NCI-H1930 (cell line): ENCODE measurements at places on chromosomes 5 and 9.

DNA sequence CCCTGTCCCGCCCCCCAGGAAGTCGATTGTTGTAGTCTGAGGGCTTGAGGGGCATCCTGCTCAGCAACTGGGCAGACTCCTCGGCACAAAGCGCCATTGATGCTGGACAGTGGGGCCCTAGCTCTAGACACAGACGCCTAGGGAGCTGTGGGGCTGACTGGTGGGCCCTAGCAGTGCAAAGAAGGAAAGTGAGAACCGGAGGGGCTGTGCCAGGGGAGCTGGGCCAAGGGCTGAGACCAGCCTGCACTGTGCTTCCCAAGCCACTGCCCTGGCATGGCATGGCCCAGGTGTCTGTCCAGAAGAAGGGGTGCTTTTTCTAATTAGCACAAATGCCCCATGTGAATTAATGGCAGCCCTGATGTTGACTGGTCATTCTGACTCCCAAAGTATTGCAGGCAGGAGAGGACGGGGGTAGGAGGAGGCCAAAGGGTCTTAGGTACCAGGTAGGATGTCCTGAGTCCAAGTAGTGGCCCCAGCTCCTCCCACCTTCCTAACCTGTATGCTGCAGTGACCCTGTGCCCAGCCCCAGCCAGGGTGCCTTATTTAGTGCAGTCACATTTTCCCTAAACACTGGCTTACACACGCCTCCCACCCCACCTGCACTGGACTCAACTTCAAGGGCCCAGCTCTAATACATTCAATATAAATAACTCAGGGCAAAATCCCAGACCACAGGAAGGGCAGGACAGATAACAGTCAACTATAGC lies 15.9 kb downstream of the TCF7 start:
- no peak for DNase-seq

- no peak for DNase-seq
Measured at GRCh38 chr5:81768935-81769452, 18.1 kb upstream of the SSBP2 start.

- DNase-seq, result no peak
Measured at GRCh38 chr9:79692857-79693571, 121.2 kb downstream of the TLE4 start.

- DNase-seq, result peak; percentile 29
Measured at GRCh38 chr9:36764364-36765076, 191.8 kb downstream of the MELK start.

DNA sequence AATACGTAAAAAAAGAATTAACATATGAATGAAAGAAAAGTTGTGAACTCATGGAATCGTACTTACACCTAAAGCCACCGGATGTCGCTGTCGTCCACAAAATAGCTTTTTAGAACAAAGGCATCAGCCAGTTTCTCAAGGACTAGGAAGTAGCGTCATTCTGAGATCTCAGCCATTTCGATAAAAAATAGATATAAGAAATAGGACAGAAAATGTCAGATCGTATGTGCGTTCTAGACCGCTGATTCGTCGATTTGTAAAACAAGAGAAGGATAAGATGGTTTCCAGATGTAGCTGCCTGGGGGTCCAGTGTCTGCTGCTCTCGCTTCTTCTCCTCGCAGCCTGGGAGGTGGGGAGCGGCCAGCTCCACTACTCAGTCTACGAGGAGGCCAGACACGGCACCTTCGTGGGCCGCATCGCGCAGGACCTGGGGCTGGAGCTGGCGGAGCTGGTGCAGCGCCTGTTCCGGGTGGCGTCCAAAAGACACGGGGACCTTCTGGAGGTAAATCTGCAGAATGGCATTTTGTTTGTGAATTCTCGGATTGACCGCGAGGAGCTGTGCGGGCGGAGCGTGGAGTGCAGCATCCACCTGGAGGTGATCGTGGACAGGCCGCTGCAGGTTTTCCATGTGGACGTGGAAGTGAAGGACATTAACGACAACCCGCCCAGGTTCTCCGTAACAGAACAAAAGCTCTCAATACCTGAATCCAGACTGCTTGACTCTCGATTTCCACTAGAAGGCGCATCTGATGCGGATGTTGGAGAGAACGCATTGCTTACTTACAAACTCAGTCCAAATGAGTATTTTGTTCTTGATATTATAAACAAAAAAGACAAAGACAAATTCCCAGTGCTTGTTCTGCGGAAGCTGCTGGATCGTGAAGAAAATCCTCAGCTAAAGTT lies at the start of gene PCDHA10:
Gene PCDHA10 (plus strand): TSS at position 126 of the 903 bp plus-strand sequence. CDS start 152 bp downstream, at position 278.
- DNase-seq, result peak; percentile 0

- DNase-seq, result no peak
Measured at GRCh38 chr5:169803077-169803981, 166.3 kb downstream of the DOCK2 start.
